ENCODE measurements at places on chromosomes 16 and 17. TPM values are rescaled to one million over a fixed set of nuclear protein-coding genes. Genes with fewer than 3 reads are reported as not detected.

GRCh38 chr17:40230670-40231069, 11.6 kb downstream of the WIPF2 start:
- DNase-seq = no peak

GRCh38 chr17:55215711-55216110, 49.0 kb upstream of the HLF start:
- DNase-seq = no peak

DNA sequence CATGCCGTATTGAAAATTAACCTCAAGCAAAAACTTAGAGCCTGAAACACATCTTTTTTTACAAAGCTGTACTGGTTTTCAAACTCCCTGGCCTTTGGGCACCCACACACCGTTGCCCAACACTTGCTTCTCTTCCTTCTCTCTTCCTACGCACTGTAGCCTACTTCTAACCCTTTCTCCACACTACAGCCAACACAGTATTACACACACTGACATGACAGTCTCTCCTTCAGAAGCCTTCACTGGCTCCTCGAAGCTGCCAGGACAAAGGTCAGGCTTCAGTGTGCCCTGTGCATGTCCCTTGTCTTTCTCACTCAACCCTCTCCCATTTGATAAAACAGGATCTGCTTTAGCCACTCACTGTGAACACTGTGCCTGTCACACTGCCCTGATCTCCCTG, 8.0 kb downstream of the FANCA start:
- DNase-seq = no peak

DNA sequence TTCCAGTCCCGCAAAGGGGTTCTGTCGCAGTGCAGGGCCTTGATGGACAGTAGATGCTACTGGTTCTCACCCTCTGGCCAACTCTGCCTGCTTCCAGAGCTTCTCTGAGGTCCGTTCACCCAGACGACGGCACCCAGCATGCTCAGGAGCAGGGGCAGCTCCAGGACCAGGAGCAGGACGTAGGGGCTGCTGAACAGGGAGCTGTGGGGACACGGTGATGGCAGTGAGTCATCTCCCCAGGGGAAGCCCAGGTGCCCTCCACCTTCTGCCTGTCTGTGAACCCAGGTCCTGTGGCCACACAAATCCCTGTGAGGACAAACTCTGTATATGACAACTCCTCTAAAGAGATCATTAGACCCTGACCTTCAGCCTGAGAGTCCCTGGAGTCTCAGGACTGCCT, 3.4 kb upstream of the CD300C start:
- no peak for DNase-seq

GRCh38 chr16:82855471-82855870, 228.7 kb downstream of the CDH13 start:
- no peak for DNase-seq

DNA sequence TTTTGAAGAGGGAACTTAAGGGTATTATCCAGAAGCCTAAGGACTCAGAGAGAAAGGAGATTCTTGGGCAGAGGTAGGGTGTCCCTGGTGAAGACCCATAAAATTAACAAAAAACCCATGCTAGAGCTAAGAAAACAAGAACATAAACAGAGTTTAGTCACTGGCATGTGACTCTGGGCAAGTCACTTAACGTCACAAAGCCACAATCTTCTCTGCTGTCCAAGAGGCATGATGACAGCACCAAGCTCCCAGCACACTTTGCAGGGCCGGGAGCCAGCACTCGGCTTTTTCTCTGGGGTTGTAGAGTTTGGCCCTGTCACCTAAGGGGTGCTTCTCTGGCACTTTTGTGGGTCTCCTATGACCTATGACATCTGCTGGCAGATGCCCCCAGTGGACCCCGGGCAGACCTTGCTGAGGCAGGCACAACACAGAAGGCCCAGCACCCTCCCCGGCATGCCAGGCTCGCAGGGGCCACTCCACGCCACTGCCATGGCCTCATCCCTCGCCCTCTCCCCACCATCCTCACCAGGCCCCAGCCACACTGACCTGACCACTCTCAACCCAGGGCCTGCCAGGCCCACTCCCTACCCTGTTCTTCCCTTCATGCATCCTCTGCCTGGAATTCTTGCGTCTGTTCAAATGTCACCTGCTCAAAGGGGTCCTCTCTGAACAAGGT, 69.8 kb downstream of the DYNLRB2 start:
- no peak for DNase-seq

GRCh38 chr17:2947588-2947950, 115.8 kb downstream of the OR1D5 start:
- DNase-seq = peak; percentile 0

DNA sequence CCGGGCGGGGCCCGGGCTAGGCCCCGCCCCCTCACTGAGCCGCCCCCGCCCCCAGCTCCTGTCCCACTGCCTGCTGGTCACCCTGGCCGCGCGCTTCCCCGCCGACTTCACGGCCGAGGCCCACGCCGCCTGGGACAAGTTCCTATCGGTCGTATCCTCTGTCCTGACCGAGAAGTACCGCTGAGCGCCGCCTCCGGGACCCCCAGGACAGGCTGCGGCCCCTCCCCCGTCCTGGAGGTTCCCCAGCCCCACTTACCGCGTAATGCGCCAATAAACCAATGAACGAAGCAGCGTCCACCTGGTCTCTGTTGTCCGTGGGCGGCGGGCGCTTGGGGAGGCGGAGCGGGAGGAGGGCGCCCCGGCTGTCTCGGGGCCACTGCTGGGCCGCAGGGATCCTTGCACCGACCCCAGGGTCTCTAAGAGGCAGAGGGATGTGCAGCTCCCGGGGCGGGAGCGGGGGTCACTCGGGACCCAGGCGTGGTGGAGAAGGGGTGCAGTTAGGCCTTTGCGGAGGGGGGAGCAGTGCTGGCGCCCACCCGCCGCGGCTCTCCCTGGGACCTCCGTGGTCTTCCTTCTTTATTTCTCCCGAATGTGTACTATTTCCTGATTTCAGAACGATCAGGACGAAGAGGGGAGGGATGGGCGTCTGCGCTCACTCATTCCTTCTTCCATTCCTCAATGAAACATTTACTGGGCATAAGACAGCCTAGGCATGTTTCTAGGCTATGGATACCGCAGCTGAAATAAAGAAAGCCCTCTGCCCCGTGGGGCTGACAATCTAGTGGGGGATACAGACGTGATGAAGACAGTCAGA, 2.0 kb downstream of the HBZ start:
- DNase-seq = no peak

GRCh38 chr17:76946111-76946771, 78.0 kb downstream of the MGAT5B start:
- no peak for DNase-seq

DNA sequence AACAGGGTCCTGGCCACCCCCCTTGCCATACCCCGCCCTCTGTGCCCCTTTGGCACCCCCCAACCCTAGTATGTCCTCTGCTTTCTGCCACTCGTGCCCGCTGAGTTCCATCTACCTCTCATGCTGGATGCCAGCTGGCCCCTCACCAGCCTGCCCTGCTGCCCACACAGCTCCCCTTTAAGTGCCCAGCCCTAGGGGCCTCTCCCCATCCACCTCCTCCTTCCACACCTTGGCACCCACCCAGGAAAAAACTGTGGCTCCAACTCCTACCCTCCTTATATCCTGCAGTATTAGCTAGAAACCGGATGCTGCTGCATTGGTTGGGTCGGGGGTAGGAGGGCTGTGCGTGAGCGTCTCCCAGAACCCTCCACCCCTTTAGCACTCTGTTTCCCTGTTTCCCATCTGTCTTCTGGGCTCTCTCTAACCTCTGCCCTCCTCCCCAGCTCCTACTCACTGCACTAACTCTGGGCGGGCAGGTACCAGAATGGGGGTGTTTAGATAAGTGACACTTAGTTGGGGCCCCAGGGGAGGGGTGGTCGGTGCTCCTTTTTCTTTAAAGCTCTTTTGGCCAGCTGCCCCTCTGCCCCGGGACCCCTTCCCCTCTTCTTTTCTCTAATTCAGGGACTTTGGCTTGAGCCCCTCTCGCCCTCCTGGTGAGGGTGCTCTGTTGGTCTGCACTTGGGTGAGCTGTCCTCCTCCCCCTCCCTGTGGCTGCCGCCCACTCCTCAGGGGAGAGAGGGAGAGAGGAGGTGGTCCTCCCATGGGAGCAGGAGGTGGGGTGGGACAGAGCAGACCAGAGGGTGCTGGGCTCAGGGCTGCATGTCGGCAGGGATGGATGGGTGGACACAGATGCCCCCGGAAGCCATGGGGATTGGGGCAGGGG, 9.9 kb downstream of the NR1D1 start:
- no peak for DNase-seq

GRCh38 chr17:48056246-48056745, 8.1 kb downstream of the NFE2L1 start:
- DNase-seq = no peak

- no peak for DNase-seq
Measured at GRCh38 chr17:79047291-79047920, 23.4 kb downstream of the C1QTNF1 start.

DNA sequence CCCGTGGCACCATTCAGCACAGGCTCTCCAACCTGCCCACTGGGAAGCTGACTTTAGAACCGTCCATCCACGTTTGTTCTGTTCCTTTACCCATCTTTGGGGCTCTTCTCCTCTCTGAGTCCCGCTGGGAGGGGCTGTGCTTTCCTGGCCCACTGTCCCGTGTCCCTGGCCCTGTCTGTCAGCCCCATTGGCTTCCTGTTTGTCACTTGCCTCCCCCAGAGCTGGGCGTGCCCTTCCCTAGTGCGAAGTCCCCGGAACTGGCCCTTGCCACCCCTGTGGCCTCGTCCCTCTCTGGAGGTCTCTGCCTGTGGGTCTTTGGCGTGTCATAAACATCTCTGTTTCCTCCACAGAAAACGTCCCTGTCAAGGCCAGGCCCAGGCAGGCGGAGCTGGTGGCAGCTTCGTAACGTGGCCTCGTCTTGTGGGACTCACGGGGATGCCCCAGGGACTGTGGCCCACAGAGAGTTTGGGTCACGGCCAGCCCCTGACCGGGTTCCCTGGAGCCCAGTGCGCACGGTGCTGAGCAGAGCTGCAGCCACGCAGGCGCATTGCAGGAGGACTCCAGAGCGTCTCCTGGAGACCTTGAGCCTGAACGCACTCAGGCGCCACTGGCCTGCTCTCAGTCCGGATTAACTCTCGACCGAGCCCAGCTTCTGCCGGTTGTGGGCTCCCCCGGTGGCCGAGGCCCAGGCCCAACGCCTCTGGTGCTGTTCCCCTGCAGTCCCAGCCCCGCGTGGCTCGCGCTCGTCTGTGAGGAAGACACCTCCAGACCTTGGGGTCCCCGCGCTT, 7.3 kb downstream of the CHMP6 start:
- no peak for DNase-seq

GRCh38 chr16:4113358-4114256, 2.6 kb downstream of the ADCY9 start:
- DNase-seq = no peak

DNA sequence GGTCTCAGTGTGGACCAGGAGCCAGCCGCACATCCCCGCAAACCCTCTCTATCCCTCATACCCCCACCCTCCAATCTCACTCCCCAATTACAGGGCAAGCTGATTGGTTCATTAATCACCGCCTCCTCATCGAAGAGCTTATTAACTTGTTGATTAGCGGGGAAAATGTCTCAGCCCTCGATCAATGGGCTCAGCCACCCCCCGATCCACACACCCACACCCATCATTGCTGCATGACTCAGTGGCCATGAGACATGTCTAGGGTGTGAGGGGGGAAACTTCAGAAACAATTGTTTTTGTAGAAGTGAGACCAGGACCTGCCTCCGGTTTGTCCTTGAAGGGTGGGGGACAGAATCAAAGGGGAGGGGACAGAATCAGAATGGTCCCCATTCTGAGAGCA, 2.5 kb upstream of the PYY start:
- no peak for DNase-seq

Gene C1QTNF8
- total RNA-seq = not detected

Gene EVI2A
- total RNA-seq = 3.7 TPM

Gene TMEM132E
- 0.05 TPM for total RNA-seq
